ENCODE measurements at places on chromosomes 7 and 10. TPM values are rescaled to one million over a fixed set of nuclear protein-coding genes. Genes with fewer than 3 reads are reported as not detected.
A peak's percentile ranks its signal among the peaks of the same experiment; 100 is the strongest.

GRCh38 chr10:3803927-3804741, 19.1 kb upstream of the KLF6 start:
- DNase-seq = no peak

DNA sequence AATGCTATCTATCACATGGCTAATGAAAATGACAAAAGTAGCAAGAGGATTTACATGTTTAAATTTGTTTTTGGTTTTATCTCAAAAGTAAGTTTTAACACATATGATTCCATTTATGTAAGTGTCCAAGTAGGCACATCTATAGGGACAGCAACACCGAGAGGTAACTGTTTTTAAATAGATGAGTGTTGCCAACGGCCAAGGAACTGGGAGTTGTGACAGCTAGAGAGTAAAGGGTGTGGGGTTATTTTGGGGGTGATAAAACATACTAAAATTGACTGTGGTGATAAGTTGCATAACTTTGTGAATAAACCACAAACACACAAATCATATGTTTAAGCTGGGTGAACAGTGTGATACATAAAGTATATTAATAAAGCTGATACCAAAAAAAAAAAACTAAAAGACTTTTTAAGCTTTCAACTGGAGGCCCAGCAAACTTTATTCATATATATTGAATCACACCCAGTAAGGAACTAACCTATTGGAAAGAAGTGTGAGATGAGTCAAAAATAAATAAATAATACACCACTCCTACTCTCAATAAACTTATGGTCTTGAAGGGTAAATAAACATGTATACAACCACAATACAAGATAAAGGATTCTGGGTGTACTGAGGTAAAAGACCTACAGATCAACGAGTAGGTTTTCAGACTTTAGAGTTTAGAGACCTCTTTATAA, 33.0 kb downstream of the LRRC72 start:
- no peak for DNase-seq

- DNase-seq = no peak
These were observed 103.2 kb downstream of the CXCL12 start for GRCh38 chr10:44281662-44282061.

- DNase-seq = no peak
These were observed 28.3 kb upstream of the FRMD4A start for GRCh38 chr10:14358886-14359573.

DNA sequence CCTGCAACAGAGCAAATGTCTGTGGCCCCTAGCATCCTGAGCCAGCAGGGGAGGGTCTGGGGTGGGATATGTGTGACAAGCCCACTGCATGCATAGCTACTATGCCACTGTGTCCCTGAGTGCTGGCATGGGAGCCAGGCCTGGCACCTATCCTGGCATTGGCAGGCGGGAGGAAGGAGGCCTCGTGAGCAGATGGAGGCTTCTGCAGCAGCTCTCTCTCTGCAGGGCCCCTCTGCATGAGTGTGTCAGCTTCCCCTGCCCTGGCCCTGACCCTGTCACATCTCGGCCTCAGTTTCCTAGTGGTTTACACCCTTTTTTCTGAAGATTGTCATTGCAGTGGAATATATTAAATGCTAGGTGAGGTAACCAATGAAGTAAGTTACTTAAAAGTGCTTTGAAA, 13.1 kb upstream of the IMPDH1 start:
- DNase-seq = peak; percentile 60

IL2RA gene
- 0.73 TPM for polyA plus RNA-seq

CH25H gene
- polyA plus RNA-seq = 0.23 TPM

Measured in heart right ventricle (tissue), 16 donors.